Activated naive CD4-positive, alpha-beta T cell treated with anti-CD3 and anti-CD28 coated beads for 36 hours (primary cell): ENCODE measurements at places on chromosomes 6 and 20. TPM values are rescaled to one million over a fixed set of nuclear protein-coding genes. Genes with fewer than 3 reads are reported as not detected.

- DNase-seq, result no peak
Observed at GRCh38 chr6:129785047-129785755, 75.2 kb upstream of the ARHGAP18 start.

DNA sequence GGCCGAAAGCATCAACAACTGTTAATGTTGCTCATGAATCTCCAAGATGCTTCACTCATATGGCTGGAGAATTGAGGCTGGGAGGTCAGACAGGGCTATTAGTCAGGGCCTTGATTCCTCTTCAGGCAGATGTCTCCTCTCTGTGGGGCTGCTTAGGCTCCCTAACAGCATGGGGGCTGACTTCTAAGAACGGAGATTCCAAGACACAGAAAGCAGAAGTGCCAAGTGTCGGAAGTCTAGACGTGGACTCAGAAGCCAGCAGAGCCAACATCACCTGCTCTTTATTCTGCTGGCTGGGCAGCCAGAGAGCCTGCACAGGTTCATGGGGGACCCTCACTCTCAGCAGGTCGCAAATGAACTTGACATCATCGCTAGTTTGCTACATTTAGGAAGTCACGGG is 279.8 kb downstream of the CDH26 start:
- DNase-seq, result no peak

GRCh38 chr6:170182781-170183120 is 108.1 kb downstream of the DLL1 start:
- DNase-seq, result no peak

- DNase-seq, result no peak
Observed at GRCh38 chr6:158194487-158195280, 26.5 kb downstream of the GTF2H5 start.

GRCh38 chr6:143732536-143732935 is 54.8 kb downstream of the PHACTR2 start:
- no peak for DNase-seq

GRCh38 chr6:101824551-101825345 is 431.2 kb downstream of the GRIK2 start:
- DNase-seq, result no peak

- DNase-seq, result no peak
Observed at GRCh38 chr20:20102716-20103258, 50.5 kb downstream of the CFAP61 start.

GRCh38 chr6:30775104-30775503 is 30.8 kb upstream of the IER3 start:
- DNase-seq, result no peak

DNA sequence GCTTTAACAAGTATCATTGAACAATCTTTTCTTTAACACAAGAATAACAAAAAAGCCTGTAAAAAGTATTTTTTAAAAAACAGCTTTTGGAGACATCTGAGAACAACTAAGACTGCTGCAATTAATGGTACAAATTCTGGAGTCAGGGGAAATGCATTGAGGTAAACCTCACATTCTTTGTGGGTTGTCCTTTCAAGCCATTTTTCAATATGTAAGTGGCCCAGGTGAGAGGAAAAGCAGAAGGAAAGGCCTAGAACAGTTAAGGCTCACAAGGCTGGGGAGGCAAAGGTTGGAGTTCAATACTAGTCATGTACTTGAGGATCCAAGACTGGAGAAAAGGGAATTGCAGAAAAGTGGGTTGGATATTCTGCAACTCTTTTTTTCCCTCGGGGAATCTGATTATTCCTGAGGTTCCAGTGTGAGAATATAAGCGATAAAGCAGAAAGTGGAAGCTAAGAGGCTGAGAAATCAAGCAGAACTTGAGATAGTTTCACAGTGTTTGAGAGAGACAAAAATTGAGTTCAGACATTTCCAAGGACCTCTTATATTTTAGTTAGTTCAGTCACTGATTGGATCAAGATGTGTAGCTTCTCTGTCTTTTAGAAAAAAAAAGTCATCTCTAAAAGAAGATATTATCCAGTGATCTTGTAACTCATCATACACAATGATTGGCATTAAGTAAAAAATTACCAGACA is 25.0 kb upstream of the TXLNB start:
- no peak for DNase-seq

- no peak for DNase-seq
Observed at GRCh38 chr6:137045222-137045789, 541 bp upstream of the IL20RA start.

DNA sequence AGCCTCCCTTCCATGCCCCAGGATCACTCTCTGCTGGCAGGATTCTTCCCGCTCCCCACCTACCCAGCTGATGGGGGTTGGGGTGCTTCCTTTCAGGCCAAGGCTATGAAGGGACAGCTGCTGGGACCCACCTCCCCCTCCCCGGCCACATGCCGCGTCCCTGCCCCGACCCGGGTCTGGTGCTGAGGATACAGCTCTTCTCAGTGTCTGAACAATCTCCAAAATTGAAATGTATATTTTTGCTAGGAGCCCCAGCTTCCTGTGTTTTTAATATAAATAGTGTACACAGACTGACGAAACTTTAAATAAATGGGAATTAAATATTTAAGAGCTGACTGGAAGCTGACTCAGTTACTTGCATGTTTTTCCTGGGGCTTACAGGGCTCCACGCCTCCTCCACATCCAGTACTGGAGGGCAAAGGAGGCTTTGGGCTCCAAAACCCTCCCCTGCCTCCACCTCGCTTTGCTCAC is 24.3 kb upstream of the FANCE start:
- no peak for DNase-seq

The TMEM217 gene
- 0.95 TPM for total RNA-seq

The LY6G6C gene
- not detected for total RNA-seq

The FAM184A gene
- 13.5 TPM for total RNA-seq
